ENCODE measurements at places on chromosomes 7 and 10. TPM values are rescaled to one million over a fixed set of nuclear protein-coding genes. Genes with fewer than 3 reads are reported as not detected.

Gene GRID2IP
- 0.76 TPM for total RNA-seq

Gene ITPRID1
- 0.09 TPM for total RNA-seq

Gene ZNF783
- 5.8 TPM for total RNA-seq

Gene FRMD4A
- total RNA-seq: 13.5 TPM

Gene HTR5A
- total RNA-seq: not detected

Gene CCDC172
- not detected for total RNA-seq

Gene ABLIM1
- total RNA-seq: 30.0 TPM

Gene PLXNA4
- total RNA-seq: 0.44 TPM

Gene ANKRD22
- total RNA-seq: 2.3 TPM

Gene KLF14
- 0.23 TPM for total RNA-seq

DNA sequence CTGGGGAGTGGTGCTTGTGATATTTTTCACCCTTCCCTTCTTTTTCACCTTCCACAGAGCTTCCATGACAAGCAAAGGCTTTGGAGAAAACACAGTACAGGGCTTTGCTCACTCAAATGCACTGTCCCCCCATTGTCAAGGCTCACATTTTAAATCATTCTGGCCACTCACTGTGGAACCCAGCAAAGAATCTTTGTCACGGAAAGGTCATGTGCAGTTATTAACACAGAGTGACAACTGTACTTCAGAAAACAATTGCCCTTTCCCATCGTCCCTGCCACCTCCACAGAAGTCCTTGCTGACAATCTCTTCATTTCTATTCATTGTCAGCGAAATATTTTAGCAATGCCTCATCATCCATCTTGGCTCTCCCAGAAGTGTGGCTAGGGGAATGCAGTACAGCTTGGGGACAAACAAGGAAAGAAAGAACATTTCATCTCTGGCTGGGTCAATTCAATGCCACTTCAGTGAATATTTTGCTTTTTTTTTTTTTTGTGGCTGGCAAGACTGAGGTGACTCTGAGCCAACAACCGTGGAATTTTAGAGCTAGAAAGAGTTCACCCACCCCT, 851.0 kb downstream of the KCNMA1 start:
- DNase-seq: no peak
- H3K27me3 ChIP-seq: no peaks in the 10 kb centered on the region
- no peak overlapping the region for H3K4me3 ChIP-seq
- no peaks in the 10 kb centered on the region for H3K36me3 ChIP-seq

GRCh38 chr10:126455766-126456405, 67.6 kb upstream of the ADAM12 start:
- no peaks in the 10 kb centered on the region for H3K27me3 ChIP-seq
- no peak overlapping the region for H3K4me3 ChIP-seq
- no peak for DNase-seq
- no peaks in the 10 kb centered on the region for H3K4me1 ChIP-seq
- no peak overlapping the region for H3K27ac ChIP-seq

DNA sequence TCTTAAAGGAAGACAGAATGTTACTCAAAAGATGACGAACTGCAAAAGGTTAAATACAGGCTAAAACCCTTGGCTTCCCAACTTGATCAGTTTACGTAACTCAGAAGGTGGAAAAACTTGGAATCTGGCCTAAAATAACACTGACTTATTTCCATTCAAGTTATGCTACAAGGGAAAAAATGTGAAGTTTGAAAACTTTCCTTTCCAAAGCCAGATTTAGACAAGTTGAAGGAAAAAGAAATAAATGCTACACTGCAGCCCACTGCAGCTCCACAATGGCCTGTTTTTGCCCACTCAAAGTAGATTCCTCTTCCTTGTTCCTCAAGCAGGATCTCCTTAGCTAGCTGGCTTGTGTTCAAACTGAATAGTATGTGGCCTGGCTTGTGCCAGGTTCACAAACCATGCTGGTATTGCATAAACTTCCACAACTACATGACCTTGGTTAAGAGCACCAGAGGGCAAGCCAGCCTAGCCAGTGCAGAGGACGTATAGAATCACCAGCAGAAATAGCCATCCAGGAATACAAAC, 166.2 kb downstream of the CPEB3 start:
- H3K27ac ChIP-seq: peak overlapping the region; percentile 49
- DNase-seq: peak; percentile 59
- no peaks in the 10 kb centered on the region for H3K36me3 ChIP-seq
- H3K4me3 ChIP-seq: no peak overlapping the region

DNA sequence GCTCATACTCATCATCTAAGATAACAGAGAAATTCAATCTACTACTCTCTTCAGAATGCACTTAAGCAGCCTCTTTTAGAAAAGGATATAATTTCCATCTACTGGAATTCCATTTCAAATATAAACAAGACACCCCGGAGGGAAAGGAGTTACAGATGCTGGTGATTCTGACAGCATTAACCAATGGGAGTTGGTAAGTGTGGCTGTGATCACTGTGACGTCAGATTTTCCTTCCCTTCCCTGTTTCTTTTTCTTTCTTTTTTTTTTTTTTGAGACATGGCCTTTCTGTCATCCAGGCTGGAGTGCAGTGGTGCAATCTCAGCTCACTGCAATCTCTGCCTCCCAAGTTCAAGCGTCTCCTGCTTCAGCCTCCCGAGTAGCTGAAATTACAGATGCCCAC, 106.6 kb downstream of the ACTR3B start:
- H3K36me3 ChIP-seq: no peaks in the 10 kb centered on the region
- no peak overlapping the region for H3K4me3 ChIP-seq
- no peak overlapping the region for H3K27ac ChIP-seq
- no peaks in the 10 kb centered on the region for H3K4me1 ChIP-seq

DNA sequence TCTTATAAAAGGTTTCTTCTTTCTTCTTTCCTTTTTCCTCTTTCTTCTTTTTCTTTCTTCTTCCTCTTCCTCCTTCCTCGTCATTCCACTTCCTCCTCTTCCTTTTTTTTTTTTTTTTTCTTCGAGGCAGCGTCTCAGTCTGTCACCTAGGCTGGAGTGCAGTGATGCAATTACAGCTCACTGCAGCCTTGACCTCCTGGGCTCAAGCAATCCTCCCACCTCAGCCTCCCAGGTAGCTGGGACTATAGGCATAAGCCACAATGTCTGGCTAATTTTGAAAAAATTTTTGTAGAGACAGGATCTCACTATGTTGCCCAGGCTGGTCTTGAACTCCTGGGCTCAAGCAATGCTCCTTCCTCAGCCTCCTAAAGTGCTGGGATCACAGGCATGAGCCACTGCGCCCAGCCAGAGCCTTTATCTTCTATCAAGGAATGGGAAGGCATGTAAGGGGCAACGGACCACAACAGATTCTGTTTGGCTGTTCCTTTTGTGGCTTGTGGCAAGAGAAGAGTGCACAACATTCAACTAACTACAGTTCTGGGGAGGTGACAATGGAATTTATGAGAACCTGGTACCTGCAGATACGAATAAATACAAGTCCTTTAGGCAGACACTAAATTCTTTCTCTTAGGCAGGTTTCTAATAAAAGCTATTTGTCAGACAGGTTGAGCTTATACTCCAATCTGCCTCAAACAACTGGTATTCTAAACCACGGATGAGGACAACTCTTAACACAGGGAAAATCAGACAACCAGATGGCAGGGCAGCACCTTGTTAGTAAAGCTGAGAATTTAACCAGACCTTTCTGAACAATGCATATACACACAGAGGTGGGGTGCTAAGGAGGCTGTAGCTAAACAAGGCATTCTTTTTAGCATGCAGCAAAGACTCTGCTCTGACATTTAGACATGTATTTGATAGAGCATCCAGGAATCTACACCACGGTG, 100.3 kb downstream of the DOCK4 start:
- H3K36me3 ChIP-seq: no peaks in the 10 kb centered on the region
- DNase-seq: no peak
- no peak overlapping the region for H3K4me3 ChIP-seq
- no peaks in the 10 kb centered on the region for H3K4me1 ChIP-seq
- no peak overlapping the region for H3K27ac ChIP-seq

DNA sequence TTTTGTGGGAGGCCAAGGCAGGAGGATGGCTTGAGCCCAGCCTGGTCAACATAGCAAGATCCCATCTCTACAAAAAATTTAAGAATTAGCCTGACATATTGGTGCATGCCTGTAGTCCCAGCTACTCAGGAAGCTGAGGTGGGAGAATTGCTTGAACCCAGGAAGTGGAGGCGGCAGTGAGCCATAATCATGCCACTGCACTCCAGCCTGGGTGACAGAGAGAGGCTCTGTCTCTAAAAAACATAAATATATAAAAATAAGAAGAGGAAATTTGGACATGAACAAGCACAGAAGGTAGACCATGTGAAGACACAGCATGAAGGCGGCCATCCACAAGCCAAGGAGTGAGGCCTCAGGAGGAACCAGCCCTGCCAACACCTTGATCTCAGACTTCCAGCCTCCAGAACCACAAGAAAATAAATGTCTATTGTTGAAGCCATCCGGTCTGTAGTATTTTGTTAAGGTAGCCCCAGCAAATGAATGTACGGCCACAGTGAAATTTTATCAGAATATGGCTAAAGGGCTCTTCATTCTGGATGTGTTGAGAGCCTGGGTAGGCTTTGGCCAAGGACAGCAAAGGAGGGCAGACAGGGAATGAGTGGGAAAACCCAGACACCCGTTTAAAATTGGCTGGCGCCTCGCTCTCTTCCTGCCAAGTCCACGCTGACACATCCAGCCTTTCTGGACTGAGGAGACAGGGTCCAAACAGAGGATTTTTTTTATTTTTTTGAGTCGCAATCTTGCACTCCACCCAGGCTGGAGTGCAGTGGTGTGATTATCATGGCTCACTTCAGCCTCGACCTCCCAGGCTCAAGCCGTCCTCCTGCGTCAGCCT, 12.9 kb upstream of the GRID2IP start:
- no peak overlapping the region for H3K27ac ChIP-seq
- H3K27me3 ChIP-seq: no peaks in the 10 kb centered on the region
- no peak overlapping the region for H3K4me3 ChIP-seq
- no peaks in the 10 kb centered on the region for H3K4me1 ChIP-seq
- no peaks in the 10 kb centered on the region for H3K36me3 ChIP-seq
- no peak for DNase-seq

DNA sequence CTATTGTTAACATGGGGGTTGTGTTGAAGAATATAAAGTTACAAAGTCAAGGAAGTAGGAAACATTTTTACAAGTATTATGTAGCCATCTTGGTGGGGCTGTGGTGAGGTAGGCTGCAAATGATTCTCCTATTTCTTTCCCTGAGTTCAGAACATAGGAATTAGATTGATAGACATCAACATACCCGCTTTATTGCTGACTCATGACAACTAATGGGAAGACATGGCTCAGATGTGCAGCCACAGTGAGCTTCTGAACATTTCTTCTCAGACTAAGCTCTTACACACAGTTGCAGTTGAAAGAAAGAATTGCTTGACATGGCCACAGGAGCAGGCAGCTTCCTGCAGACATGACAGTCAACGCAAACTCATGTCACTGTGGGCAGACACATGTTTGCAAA, 110.7 kb downstream of the ANKRD30A start:
- H3K36me3 ChIP-seq: no peaks in the 10 kb centered on the region
- no peak overlapping the region for H3K27ac ChIP-seq
- H3K4me3 ChIP-seq: no peak overlapping the region

DNA sequence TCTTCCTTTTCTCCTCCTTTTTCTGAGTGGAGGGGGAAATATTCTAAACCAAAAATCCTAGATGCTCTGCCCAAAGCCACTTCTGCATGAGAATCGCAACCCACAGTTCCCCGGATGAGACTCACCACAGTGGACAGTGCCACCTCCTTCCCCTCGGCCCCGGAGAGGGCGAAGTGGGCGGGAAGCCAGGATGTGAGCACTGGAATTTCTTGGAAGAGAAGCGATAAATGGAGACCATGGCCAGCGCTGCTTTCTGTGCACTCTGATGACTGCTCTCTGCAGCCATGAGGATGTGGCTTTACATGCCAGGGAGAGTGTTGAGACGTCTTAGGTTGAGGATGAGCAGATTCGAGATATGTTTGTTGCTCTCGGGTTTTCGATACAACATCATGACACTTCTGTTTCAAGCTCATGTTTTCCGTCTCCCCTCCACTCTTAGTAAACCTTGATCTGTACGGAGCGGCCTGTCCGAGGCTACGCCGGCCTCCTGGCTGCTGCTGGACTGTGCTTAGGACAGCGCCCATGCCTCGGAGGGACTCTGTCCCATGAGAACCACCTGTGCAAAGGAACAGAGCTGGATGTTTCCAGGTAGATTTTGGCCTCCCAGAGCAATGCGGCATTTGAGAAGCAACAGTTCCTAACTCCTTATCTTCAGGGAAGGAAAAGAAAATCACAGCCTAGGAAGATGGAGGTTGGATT, 414.6 kb upstream of the FOXK1 start:
- H3K4me3 ChIP-seq: no peak overlapping the region
- no peak overlapping the region for H3K27ac ChIP-seq
- H3K4me1 ChIP-seq: no peaks in the 10 kb centered on the region
- no peaks in the 10 kb centered on the region for H3K27me3 ChIP-seq

GRCh38 chr7:18505870-18506460, 10.4 kb downstream of the HDAC9 start:
- no peak for DNase-seq
- no peaks in the 10 kb centered on the region for H3K4me1 ChIP-seq
- no peak overlapping the region for H3K4me3 ChIP-seq
- no peak overlapping the region for H3K27ac ChIP-seq

GRCh38 chr7:16728811-16729210, 24.7 kb upstream of the TSPAN13 start:
- no peak for DNase-seq
- no peak overlapping the region for H3K27ac ChIP-seq
- peaks cover 5% of the 10 kb centered on the region for H3K4me1 ChIP-seq

GRCh38 chr7:42269161-42269560, 32.2 kb upstream of the GLI3 start:
- no peaks in the 10 kb centered on the region for H3K27me3 ChIP-seq
- no peaks in the 10 kb centered on the region for H3K36me3 ChIP-seq
- H3K27ac ChIP-seq: no peak overlapping the region
- DNase-seq: no peak
- H3K4me1 ChIP-seq: no peaks in the 10 kb centered on the region

DNA sequence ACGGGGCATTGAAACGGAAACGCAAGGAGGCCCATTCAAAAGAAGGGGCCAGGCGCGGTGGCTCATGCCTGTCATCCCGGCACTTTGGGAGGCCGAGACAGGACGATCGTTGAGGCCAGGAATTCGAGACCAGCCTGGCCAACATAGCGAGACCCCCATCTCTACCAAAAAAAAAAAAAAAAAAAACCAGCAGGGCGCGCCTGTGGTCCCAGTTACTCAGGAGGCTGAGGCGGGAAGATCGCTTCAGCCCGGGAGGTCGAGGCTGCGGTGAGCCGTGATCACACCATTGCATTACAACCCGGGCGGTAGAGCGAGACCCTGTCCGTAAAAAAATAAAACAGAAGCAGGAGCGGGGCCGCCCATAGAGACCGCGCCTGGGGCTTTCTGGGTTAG, 396 bp downstream of the PSMG3 start:
- no peaks in the 10 kb centered on the region for H3K36me3 ChIP-seq
- H3K4me1 ChIP-seq: peaks cover 10% of the 10 kb centered on the region
- peak overlapping the region; percentile 93 for H3K4me3 ChIP-seq
- H3K27me3 ChIP-seq: no peaks in the 10 kb centered on the region
- peak overlapping the region; percentile 71 for H3K27ac ChIP-seq
- DNase-seq: no peak

- H3K27ac ChIP-seq: no peak overlapping the region
- no peaks in the 10 kb centered on the region for H3K36me3 ChIP-seq
- DNase-seq: no peak
- no peak overlapping the region for H3K4me3 ChIP-seq
- H3K4me1 ChIP-seq: no peaks in the 10 kb centered on the region
Observed at GRCh38 chr10:47077941-47078340, 166.7 kb downstream of the PTPN20 start.

- H3K4me1 ChIP-seq: no peaks in the 10 kb centered on the region
- H3K36me3 ChIP-seq: no peaks in the 10 kb centered on the region
- peaks cover 2% of the 10 kb centered on the region for H3K27me3 ChIP-seq
- H3K27ac ChIP-seq: no peak overlapping the region
- no peak overlapping the region for H3K4me3 ChIP-seq
- no peak for DNase-seq
Observed at GRCh38 chr10:17847585-17848296, 38.6 kb downstream of the MRC1 start.

All from pancreas (tissue), 10 donors.